ENCODE measurements at places on chromosomes 3 and 15.

DNA sequence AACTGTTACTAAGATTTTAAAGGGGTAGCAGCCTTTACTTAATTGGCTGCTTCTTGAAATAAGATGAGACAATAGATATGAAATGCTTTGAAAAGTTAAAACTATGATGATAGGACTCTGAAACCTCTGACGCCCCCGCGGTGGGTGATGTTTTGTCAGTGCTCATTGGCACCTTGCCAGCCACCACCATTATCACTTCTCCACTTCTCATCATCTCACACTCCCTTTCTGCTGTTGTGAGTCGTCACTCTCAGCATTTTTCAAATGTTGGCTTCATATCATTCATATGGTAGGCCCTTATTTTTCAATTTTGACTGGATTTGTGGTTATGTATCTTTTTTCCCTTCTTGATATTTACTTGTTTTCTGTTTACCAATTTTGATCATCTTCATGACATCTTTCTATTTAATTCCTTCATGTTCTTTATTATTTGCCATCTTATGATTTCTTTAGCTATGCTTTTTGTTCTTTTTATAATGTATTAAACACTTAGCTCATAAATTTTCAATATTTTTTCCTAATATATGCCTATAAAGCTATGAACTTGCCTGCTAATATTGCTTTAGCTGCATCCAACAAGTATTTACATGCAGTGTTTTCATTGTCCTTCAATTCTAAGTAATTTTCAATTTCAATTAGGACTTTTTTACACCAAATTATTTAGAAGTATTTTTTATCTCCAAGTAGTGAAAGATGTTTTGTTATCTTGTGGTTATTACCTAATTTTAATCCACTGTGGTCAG lies 30.3 kb upstream of the SKOR1 start:
- DNase-seq = no peak

DNA sequence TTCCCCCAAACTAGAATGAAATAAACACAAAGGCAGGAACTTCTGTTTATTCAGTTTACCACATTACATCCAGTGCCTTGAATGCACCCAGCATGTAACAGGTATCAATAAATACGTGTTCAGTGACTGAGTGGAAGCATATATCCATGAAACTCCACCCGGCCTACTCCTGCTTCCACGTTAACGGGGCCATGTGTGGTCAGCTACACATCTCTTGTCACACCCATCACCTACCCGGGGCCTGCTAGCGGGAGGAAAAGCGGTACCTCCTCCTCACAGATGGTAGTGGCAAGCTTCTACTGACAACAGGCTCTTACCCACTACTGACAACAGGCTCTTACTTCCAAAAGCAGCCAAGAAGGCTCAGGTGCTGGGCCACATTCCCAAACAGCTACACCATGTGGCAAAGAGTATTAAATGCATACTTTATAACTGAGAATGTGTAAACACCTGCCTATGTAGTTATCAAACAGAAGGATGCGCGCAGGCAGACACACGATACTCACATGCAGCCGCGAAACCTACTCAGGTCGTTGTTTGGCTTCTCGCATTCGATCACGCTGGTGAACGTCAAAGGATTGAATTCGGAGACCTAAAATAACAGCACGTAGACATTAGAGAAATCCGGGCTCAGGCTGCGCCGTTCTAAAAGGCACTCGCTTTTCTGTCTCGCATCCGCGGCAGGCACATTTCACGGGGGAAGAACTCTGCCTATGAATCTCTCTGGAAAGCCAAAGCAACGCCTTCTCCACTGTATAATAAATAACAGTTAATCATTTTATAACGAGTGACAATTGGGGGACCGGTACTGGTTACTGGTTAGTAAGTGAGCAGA lies 127.4 kb downstream of the ATP10A start:
- DNase-seq = no peak

DNA sequence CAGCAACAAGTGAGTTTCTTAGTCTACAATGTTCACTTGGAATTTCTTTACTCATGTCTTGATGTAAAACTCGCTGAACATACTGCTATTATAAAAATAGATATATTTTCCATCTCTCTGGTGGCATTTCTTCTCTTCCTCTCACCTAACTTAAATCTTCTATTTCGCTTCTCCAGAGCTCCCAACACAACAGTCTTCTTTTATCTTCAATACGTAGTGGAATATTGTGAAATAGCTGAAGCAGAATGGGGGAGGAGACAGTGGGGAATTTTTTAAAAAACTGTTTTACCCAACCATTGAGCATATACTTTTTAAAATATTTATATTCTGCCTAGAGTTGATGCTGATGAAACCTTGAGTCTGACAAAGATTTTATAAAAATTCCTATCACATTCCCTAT lies 548.5 kb downstream of the RBMS3 start:
- DNase-seq = no peak

DNA sequence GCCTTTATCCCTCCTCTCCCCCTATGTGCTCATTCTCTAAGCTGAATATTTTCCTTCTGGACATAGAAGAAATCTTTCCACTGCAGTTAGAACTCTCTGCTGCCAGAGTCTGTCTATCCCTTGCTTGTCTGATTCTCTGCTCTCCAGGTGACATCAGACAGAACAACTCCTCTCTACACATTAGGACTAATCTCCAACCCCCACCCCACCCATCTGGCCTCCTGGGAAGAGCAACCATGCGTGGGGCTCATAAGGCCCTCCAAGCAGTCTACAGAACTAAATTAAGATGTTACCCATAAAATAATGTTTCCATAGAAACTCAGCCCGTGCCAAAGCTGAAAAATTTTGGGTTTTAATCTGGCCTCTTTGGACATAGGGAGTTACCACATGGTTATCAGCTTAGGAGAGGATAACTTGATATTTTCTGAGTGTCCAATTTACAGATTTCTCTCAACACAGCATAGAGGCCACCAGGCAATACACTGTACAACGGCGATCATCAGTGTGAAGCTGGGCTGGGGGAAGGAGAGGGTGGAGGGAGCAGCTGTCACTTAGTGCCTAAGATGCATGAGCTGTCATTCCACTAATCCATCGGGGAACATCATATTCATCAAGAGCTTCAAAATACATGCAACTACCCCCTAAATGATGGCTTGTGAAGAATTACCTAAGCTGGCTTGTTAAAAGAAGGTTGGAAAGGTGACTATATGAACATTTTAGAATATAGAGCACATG lies 199.4 kb downstream of the CLSTN2 start:
- DNase-seq = no peak

- DNase-seq = no peak
Measured at GRCh38 chr3:119829420-119829819, 47.5 kb downstream of the NR1I2 start.

GRCh38 chr15:38698254-38698653 lies 133.6 kb upstream of the RASGRP1 start:
- DNase-seq = no peak

DNA sequence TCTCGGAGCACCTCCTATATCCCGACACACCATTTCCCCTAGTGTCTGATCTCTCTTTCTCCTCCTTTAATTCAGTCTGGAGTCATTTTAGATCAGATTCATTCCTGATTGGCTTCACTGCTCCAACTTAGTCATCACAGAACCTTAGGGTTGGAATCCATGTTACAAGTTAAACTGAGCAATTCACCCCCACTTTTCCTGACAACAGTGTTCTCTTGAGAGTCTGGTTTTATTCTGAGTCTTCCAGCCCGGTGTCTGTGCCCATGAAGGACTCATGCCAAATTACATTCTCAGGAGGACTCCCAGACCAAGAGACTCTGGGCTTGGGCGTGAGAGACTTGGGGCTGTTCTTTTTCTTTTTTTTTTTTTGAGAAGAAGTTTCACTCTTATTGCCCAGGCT lies 57.5 kb downstream of the LPP start:
- no peak for DNase-seq

DNA sequence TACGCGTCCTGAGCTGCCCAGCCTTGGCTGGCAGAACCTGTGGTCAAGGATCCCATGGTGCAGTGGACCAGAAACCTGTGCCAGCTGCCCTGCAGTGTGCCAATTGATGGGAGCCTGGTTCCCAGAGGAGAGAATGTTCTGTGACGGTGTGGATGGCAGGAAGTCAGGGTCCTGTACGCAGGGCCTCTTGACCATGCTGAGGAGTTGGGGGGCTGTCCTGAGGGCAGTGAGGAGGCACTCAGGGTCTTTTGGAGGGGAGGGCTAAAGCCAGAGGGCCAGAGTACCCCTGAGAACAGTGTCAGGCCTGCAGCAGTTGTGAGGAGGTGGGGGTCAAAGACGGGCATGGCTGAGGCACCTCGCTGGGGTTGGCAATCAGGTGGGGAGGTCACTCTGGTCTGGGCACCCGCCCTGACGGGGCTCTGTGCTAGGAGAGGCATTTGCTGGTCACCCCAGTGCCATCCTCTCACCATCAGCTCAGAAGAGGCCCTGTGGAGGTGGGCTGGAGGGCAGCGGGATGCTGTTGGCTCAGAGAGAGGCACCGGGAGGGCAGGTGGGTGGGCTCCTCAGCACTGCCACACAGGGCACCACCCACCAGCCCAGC lies 61.0 kb downstream of the SCN5A start:
- no peak for DNase-seq

GRCh38 chr15:73305331-73306211 lies 63.2 kb downstream of the HCN4 start:
- peak; percentile 80 for DNase-seq

- DNase-seq = no peak
Measured at GRCh38 chr15:52784799-52785671, 5.1 kb downstream of the ONECUT1 start.

- DNase-seq = no peak
Measured at GRCh38 chr3:149479621-149480325, 5.3 kb downstream of the TM4SF4 start.

All from SK-N-DZ (cell line).